CD4-positive, alpha-beta T cell treated with Interleukin-12 subunit alpha and Interleukin-12 subunit beta, for 1 hour (primary cell): ENCODE measurements at places on chromosomes 3 and 15.

DNA sequence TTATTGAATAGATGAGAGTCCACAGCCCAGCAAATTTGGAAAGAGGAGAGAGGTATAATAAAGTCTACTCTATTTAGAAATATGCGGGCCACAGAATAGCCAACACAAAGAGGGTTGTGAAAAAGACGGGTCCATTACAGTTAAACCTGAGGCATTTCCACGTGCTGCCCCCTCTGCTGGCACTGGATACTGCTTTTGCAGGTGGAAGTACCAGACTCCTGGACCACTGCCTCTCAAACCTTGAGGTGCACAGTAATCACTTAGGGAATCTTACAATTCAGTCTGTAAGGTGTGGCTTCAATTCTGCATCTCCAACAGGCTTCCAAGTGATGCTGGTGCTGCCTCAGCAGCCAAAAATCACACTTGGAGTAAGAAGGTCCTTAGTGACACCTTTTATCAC is 3.0 kb upstream of the TFDP2 start:
- DNase-seq: peak; percentile 5

DNA sequence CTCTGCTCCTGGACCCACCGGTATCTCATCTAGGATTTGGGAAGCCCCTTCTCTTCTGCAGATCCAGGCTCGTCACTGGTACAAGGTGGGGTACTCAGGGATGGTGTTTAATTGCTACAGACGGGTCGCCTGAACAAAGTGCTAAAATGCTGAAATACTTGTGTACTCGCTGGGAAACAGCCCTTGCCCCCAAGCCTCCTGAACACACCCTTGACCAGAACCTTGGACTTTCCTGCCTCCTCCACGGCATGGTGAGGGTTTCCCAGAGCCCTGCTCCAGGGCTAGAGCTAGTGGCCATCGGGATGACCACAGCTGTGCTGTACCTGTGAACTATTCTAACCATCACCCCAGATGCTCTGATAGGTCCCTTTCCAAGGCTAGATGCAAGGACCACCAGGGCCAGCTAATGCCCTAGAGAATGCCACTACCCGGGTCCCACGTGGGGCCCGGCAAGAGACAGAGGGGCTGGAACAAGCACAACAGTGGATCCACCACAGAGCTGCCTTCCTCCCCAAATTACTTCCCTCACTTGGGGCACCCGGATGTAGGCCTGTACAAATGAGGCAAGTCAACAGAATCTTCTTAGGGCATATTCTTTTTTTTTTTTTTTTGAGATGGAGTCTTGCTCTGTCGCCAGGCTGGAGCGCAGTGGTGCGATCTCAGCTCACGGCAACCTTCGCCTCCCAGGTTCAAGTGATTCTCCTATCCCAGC is 267.3 kb downstream of the FOXP1 start:
- no peak for DNase-seq

DNA sequence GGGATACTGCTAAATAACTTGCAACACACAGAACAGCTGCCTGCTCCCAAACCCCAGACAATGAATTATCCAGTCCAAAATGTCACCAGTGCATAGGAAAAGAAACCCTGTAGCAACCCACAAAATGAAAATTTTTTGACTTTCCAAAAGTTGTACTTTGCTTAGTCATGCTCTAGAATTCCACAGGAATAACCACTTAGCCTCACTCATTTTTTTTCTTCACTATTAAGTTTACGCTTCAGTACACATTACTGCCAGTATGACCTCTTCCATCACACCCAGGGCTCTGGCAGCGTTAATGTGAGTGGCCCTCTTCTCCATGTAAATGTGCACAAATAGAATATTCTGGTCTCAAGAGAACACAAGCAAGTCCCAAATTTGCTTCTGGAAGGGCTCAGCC is 259.8 kb downstream of the MAGI1 start:
- DNase-seq: no peak

GRCh38 chr3:181358562-181358961 is 353.2 kb upstream of the SOX2 start:
- no peak for DNase-seq

- DNase-seq: no peak
Observed at GRCh38 chr3:150130404-150131100, 159.9 kb upstream of the PFN2 start.

DNA sequence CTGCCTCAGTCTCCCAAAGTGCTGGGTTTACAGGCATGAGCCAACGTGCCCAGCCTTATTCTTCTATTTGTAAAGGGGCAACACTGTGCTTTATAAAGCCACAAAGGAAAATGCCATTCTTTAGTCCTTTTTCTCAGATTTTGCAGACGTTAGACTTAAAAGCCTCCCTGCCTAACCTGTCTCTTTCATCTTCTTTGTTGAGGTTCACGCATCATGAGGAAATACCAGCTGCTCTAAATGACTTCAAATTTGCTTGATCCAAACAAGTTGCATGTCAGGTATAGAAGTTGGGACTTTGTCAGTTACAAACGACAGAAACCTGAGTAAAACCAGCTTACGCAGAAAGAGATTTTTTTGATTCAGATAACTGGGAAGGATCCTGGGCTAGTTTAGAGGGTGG is 51.1 kb upstream of the LRRFIP2 start:
- no peak for DNase-seq

DNA sequence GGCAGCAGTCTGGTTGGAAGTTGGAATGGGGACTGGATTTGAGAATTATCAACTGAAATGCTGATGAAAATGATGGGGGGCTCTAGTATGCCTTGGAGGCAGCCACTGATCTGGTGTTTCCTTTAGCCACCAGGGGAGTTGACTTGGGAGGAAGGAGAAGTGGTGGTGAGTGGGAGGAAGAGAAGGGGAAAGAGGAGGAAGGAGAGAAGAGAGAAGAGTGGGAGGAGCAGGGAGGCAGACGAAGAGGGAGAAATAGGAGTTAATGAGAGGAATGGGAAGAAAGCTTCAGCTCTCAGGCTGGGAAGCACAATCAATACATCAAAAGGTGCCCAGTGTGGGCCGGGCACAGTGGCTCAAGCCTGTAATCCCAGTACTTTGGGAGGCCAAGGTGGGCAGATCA is 23.3 kb upstream of the HCN4 start:
- DNase-seq: no peak

GRCh38 chr3:138284079-138284478 is 45.6 kb downstream of the NME9 start:
- DNase-seq: no peak

DNA sequence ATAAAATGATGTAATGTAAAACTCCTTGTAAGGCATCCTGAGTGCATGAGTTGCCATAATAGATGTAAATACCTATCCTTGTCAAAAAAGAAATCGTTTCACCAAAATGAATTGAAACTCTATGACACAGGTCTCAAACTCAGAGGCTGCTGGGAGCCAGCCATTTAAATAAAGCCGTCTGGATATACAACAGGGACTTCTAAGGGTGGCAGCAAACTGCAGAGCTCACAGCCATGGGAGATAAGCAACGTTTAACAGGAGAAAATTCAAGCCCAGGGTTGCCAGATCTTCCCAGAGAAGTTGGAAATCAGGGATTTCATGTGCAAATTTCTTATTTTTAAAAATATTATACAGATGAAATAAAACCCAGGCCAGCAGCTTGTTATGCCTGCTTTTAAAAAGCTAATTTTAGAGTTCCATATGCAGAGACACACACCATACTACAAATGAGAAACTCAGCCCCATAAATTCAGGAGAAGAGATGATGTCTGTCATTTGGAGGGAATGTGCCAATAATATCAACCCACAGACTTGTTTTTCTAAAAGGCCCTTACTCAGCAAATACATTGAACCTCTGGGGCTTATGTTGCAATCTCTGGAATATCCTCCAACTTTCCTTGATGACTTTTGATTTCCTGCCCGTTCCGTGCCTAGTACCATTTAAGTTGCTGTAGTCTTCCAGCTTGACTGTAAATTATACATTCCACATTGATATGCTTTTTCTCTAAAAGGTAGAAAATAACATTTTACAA is 75.6 kb downstream of the AQP9 start:
- DNase-seq: no peak

DNA sequence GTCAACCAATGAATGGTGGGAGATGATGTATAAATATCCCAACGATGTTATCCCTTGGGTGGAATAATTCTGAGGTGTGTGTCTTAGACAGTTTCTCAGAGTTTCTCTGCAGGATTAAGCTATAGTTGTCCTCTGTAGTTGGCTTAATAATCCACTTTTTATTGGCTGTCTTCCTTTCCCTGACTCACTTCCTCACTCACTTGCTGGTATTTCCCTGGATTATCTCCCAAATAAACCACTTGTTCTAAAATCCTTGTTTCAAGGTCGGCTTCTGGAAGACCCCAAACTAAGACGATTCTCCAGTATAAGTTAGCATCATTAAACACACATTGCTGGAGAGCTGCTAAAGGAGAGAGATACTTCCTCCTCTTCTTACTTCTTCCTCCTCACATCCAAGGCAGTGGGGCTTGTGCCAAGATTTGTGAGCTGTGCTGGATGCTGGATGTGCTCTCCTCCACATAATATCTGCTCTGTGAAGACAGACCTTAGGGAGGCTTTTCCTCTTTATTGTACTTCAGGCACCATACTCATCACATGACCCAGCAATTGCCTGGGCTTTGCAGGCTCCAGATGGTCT is 22.5 kb upstream of the ROPN1 start:
- no peak for DNase-seq

- DNase-seq: no peak
Observed at GRCh38 chr3:108342837-108343486, 46.6 kb downstream of the HHLA2 start.

DNA sequence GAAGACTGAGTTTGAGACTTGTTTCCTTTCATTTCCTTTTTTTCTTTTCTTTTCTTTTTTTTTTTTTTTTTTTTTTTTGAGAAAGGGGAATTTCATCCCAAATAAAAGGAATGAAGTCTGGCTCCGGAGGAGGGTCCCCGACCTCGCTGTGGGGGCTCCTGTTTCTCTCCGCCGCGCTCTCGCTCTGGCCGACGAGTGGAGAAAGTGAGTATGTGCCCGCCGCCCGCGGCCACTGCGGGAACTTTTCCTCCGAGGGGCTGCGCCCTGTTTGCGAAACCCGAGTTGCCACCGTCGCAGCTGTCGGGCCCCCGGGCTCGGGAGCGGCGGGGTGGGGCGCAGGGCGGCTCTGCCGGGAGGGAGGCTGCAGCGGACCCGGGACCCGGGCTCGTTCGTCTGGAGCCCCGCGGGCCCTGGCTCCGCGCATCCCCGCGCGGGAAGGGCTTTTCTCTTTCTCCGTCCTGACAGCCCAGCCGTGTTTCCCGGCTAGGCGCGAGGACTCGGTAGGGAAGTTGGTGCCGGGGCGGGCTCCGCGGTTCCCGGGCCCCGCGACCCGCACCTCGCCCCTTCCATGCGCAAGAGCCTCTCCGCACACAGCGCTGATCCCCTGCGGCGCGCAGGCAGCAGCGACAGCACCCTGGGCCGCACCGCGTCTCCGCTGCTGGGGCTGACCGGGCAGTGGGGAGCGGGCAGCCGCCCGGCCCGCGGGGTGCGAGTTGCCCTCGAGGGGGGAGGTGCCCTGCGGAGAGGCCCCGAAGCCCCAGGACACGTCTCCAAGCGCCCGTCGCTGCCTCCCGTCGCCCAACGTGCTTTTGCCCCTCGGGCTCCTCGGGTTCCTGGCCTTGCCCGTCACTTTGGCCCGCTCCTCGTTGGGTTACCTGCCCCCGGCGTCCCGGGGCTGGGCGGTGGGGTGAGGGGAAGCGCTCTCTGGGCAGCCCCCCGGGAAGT is 1.4 kb downstream of the IGF1R start:
- peak; percentile 36 for DNase-seq

- DNase-seq: no peak
Observed at GRCh38 chr3:106049821-106050220, 181.0 kb upstream of the CBLB start.

DNA sequence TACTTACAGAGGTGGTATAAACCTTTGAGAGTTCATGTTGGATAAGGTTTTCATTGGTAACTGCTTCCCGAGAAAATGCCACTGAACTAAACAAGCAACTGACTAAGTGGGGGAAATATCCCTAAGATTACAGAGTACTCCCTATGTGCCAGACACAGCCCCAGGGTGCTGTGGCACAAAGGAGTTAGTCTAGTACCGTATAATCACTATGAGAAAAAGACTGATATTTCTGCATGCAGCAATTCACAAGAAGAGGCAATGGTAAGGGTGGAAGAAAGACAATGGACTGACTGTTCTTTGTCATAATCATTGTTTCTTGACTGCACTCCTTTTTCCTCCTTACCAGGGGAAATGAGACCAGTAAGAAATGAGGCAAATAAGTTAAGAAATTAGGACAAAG is 20.0 kb upstream of the SLC25A26 start:
- no peak for DNase-seq

DNA sequence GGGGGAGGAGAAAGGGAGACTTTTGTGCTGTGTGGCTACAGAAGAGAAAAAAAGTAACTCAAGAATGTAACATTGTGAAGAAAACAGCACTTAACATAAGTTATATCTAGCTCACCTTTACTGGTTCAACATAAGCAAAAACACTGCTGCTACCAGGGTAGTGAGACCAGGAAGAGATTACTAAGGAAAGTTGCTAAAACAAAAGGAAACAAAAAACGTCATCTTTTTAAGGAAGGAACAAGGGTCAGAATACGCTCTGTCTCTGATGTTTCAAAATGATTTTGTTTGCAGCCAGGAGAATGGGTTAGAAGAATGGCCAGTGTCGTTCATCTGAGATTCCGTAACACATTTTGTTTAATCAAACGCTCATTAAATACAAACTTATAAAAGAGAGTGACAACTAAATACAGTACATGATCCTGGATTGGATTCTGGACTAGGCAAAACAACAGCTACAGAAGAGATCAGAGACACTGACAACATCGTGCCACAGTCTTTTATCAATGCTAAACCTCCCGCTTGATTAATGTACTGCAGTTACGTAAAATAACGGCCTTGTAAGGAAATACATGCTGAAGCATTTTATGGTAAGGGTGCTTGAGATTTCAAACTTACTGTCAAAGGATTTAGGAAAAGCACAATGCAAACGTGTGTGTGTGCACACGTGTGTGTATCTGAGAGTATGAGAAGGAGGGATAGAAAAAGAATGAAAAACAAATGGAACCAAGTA is 67.7 kb downstream of the FOXP1 start:
- no peak for DNase-seq

DNA sequence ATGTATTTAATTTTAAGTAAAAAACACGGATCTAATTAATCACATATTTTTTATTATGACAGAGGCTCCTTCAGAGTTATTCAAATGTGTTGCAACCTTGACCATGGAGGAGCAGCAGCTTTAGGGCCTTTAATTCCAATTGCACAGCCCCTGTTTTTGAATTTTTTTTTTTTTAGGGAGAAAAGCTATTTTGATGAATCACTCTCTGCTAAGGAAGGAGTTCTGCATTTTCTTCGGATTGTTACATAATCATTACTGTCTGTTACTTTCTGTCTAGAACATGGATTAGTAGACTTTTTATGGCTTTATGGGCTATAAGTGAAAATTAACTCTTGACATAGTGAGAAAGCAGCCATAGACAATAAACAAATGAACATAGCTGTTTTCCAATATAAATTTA is 90.8 kb downstream of the MCTP2 start:
- no peak for DNase-seq

DNA sequence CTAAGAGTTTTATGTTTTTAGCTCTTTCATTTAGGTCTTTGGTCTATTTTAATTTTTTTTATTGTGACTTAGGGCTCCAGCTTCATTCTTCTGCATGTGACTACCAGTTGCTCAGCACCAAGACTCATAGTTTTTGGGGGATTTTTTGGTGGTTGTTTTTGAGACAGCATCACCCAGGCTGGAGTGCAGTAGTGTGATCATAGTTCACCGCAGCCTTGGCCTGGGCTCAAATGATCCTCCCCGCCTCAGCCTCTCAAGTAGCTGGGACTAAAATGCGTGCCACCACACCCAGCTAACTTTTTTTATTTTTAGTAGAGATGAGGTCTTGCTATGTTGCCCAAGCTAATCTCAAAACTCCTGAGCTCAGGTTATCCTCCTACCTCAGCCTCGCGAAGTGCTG is 19.4 kb downstream of the CDV3 start:
- no peak for DNase-seq
